Activated CD4-positive, CD25-positive, alpha-beta regulatory T cell (primary cell): ENCODE measurements at places on chromosomes 7 and 10.

DNA sequence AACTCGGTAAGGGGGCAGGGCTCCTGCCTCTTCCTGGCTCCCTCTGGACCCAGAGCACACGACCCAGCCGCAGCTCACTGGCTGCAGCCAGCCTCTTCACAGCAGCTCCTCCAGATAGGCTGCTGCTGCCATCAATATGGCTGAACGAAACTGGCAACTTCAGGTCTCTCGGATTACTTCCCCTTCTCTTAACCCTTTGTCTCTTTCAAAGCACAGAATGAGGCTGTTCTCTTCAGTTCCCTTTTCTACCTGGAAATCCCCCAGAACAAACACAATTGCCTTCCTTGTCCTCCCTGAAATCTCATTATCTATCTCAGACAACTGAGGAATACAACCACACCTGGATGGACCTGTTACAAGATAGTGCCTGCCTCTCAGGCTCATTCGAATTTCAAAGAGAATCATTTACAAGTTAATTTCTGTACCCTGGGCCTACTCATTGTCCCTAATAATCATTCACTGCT is 193.4 kb upstream of the MBL2 start:
- DNase-seq = no peak

GRCh38 chr10:49385939-49386922 is 9.7 kb downstream of the DRGX start:
- no peak for DNase-seq

DNA sequence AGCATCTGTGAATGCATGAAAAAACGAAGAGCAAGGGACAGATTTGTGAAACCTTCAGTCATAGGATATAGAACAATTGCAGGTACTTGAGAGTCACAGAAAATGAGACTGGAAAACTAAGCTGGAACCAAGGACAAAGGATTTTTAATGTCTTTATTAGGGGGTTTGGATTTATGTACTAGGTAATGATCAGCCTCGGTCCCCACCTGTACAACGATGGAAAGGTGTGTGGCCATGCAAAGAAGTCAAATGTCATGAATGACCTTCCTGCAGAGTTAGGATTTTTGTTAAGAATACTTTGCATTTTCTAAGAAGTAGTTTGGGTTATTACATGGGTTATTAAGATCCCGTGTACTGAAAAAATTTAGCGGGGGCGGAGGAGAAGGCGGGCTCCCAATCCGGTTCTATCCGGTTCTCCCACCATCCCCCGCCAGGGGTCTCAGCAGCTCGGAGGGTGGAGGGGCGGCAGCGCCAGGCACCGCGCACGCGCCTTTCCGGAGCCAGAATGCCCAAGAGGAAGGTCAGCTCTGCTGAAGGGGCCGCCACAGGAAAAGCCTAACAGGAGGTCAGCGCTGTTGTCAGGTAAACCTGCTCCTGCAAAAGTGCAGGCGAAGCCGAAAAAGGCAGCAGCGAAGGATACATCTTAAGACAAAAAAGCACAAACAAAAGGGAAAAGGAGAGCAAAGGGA is 327.5 kb upstream of the PLXDC2 start:
- no peak for DNase-seq

- no peak for DNase-seq
These were observed 166.1 kb upstream of the TCERG1L start for GRCh38 chr10:131477457-131478121.

DNA sequence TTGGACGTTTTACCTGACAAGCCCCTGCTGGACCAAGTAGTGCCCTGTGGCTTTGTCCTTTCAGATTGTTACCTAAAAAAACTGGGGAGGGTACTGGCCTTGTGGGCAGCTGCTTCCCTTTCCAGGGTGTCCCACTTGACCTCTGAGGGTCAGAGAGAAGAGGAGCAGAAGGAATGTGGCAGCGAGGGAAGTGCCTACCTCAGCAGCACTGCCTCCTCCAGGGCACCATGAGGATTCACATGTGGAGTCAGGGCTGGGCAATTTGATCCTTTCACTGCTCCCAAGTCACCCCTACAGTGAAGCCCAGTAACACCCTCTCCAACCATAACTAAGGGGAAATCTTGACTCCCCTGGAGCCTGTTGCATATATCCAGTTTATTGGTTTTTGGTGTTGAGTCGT is 64.6 kb downstream of the ITGB1 start:
- DNase-seq = no peak

DNA sequence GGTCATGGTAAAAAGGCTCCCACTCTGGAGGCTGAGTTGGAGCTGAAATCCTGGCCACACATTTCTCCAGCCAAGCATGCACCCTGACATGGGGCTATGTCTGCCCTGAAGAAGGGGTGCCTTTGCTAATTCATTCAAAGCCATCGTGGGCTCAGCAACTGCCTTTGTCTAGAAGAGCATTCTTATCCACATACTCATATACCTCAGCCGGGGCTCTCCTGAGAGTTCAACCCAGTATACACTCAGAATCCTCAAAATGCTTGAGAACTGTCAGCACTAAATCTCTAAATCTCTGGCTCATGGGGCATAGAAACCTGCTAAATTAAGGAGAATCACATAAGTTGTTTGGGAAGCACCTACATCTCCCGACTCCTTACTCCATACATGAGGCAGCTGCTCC is 89.3 kb downstream of the MRPL32 start:
- DNase-seq = no peak

DNA sequence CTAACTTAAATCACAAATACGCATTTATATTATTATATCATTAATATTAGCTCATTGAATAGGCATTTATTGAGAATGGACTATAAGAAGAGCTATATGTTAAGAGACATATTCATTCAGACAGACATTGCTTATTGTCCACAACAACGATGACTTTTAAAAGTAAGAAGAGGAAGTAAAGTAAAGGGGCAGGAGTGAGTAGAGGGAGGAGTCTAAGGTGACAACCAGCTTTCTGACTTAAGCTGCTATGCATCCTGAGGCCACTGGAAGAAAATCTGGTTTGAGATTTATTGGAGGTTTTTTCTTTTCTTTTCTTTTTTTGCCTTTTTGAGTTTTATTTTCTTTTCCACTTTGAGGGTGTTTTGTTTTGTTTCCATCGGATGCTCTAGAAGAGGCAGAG is 723.5 kb downstream of the GRM8 start:
- DNase-seq = no peak

DNA sequence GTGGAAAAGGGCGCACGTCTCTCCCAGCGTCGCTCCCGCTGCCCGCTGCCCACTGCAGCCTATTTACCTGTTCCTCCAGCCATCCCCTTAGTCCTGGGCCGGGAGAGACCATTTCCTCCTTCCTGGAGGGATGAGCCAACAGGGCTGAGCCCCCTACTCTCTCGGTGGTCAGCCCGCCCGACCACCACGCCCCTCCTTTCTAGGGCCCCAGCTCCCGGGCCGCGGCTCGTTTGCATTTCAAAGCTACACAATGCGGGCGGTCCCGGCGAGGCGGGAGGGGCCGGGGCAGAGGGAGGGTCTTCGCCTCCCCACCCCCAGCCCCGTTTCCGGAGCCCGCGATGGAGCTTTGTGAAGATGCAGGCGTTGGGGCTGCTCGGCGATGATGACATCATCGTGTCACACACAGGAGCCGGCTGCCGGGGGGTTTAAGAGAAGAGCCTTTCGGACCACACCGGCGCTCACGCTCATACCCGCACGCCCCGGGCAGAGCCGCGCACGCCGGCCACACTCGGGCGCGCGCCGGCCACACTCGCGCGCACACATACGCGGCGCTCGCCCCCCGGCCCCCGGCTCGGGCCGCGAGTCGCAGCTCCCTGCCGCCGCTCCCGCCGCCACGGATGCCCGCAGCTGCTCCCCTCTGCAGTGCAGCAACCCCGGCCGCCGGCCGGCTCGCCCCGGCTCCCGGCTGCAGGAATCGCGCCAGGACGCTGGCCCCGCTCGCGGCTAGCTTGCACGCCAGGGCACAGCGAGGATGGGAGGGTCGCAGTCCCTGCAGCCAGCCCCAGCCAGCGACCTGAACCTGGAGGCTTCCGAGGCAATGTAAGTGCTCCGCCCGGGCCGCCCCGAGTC is 107.7 kb upstream of the BTBD16 start:
- no peak for DNase-seq

DNA sequence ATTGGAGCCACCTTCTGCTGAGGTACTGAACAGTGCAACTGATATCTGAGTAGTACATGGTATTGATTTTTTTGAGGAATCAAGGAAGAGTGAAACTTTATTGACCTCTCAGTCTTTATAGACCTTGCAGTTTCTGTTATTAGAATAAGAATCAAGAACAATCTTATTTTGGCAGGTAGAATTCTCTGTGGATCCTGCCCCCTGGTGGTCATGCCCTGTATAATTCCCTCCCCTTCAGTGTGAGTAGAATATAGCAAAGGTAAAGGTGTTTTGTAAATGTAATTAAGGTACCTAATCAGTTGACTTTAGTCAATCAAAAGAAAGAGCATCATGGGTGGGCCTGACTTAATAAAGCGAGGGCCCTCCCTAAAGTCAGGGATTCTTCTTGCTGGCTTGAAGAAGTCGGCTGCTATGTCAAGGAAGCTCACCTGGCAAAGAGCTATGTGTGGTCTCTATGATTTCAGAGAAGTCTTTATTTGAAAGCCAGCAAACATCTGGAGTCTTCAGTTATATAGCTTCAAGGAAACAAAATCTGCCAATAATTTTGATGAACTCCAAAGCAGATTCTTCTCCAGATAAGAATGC is 142.8 kb downstream of the LSM5 start:
- no peak for DNase-seq

- peak; percentile 20 for DNase-seq
These were observed 59.1 kb downstream of the STK32C start for GRCh38 chr10:132248455-132249225.

GRCh38 chr7:30925117-30925516 is 13.5 kb downstream of the AQP1 start:
- DNase-seq = no peak

GRCh38 chr10:69089638-69090599 is 2.0 kb downstream of the SRGN start:
- DNase-seq = no peak

DNA sequence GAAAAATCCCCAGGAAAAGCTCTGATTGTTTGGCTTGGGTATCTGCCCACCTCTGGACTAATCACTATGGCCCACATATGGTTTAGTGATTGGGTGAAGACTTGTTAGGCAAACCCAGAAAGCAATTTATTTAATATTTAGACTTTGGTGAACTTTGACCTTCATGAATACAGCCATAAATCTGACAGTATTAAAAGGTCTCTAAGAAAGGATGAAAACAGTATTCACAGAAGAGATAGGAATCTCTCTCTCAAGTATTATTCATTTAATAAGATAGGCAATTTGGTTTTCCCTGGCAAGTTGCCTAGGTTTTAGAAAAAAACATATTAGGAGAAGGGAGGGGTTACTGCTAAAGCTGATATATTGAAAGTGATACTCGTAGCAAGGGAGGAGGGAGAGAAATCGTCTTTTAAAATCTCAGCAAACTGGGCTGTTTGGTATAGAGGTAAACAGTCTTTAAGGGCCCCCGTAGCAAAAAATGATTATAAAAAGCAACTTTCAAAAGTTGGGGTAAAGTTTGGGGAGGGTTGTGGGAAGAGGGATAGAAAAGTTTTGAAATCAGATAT is 57.1 kb downstream of the LSMEM1 start:
- no peak for DNase-seq
